MM.1S (cell line): ENCODE measurements at places on chromosomes 11 and 22.

- peak; percentile 78 for DNase-seq
Measured at GRCh38 chr11:16001899-16002426, 354.4 kb downstream of the SOX6 start.

- no peak for DNase-seq
Measured at GRCh38 chr22:48941903-48942575, 885.6 kb downstream of the BRD1 start.

- DNase-seq: peak; percentile 49
Measured at GRCh38 chr11:72831521-72832300, 17.5 kb downstream of the ATG16L2 start.

DNA sequence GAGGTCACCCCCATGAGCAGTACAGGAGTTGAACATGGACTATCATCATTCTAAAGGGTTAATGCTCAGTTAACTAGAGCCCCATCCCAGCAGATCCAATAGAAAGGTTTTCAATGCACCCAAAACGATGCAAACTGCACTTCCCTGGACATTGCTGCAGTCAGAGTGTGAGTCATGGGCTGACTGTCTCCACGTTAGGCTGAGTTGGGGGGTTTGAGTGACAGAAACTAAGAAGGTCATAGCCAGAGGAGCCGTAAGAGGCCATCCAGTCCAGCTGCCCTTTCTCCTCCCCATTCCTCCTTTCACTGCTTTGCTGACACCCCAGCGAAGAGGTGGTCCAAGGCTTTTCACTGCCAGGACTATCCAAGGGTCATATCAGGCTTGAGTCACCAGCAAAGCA is 10.5 kb upstream of the OR2AT4 start:
- DNase-seq: no peak

DNA sequence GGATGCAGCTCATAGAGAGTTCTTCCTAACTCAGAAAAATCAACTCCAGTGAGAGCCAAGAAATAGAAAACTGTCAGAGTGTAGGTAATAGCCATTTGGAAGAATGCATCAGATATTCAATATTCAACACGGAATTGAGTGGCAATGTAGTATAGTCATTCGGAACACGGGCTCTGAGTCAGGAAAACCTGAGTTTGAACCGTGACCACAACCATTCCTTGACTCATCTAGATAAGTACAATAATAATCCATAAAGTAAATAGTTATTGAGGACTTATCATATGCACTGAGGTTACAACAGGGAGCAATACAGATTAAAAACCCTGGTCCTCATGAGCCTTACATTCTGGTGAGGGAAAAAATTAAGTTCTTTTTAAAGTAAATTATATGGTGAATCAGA is 62.6 kb upstream of the PHF21A start:
- no peak for DNase-seq

GRCh38 chr11:11970556-11970955 is 37.9 kb downstream of the DKK3 start:
- no peak for DNase-seq

DNA sequence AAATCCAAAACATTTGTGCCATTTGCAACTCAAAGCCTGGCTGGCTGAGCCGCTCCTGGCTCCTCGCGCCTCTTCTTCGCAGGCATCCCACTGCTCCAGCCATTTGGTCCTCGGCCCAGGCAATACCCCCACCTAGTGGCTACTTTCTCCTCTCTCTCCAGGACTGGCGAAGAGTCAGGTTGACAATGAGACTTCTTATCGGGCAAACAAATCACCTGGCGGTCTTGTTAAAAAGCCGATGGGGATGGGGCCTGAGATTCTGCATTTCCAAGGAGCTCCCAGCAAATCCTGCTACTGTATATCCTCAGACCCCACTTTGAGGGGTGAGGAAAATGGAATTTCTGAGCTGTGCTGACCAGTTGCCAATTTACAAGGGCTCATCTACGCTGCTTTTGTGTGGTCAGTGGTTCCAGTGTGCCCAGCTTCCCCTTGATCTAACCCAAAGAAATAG is 89.0 kb downstream of the ISX start:
- DNase-seq: peak; percentile 30

GRCh38 chr11:79121351-79121750 is 319.5 kb downstream of the TENM4 start:
- DNase-seq: no peak

- DNase-seq: no peak
Measured at GRCh38 chr11:83115551-83115950, 41.4 kb upstream of the PCF11 start.

- DNase-seq: peak; percentile 68
Measured at GRCh38 chr11:65180877-65181568, 705 bp upstream of the CAPN1 start.

DNA sequence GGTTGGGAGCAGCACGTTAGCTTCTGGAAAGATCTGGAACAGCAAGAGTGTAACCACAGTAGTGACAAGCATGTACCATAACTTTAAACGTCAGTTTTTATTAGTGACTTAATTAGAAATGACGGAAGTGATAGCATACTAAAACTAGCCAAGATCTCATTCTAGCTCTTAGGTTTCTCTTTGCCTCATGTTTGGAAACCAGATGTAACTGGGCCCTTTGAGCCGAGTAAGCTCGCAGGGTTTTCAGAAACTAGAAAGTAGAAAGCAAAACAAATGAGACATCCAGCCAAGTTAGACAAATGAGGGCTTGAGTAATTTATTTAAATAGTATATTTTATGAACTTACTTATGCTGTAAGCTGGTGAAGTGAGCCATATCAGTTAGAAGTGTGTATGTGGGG is 40.2 kb upstream of the SLC5A12 start:
- peak; percentile 63 for DNase-seq

DNA sequence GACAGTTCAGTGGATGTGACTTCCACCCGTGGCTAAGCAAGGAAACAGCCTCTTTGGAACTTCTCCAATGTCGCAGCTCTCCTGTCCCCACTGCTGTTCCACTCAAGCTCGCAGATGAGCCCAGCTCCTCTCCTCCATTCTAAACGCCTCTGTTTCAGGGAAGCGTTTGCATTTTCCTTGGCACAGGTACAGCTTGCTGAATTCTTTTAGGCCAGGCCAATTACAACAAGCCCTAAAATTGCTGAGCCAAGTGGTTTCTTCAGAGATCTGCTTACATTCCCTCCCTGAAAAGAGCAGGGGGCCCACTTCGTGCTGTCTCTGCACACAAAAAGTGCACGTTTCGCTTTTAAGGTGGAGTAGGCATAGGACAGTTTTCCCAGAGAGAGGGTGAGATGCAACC is 91.5 kb upstream of the BLID start:
- DNase-seq: no peak

GRCh38 chr22:32473388-32473952 is 1.1 kb upstream of the FBXO7 start:
- DNase-seq: peak; percentile 73

DNA sequence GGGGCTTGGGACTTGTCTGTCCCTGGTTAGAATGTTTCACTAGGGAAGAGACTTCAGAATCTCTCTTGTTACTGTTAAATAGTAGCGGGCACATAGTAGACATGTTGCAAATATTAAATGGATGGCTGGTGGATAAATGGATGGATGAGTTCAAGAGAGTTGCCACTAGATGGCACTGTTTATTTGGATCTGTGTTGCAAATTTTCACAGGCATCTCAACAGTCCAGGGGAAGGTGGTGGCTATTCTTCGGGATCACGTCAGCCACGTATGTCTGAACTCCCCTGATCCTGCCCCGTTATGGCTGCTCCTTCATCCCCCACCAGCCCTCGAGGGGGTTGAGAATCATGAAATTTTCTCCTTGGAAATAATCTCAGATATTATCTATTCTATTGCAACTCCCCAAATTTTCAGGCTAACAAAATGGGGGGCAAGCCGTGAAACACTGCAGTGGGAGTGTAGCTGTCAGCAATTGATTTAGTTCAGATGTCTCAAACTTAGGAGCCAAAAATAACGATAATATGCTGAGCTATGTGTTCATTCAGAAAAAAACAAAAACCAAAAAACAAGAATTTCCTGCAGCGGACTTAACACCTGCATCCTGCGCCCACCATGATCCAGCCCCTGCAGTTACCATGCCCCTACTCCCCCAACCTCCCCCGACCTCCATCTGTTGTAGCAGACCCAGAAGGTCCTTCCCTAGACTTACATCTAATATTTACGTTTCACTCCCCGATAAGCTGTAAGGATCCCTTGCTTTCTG is 29.1 kb upstream of the BIRC3 start:
- peak; percentile 71 for DNase-seq

GRCh38 chr11:19559746-19560145 is 152.9 kb upstream of the NAV2 start:
- DNase-seq: no peak

GRCh38 chr22:42786606-42787356 is 66.1 kb upstream of the A4GALT start:
- DNase-seq: no peak

DNA sequence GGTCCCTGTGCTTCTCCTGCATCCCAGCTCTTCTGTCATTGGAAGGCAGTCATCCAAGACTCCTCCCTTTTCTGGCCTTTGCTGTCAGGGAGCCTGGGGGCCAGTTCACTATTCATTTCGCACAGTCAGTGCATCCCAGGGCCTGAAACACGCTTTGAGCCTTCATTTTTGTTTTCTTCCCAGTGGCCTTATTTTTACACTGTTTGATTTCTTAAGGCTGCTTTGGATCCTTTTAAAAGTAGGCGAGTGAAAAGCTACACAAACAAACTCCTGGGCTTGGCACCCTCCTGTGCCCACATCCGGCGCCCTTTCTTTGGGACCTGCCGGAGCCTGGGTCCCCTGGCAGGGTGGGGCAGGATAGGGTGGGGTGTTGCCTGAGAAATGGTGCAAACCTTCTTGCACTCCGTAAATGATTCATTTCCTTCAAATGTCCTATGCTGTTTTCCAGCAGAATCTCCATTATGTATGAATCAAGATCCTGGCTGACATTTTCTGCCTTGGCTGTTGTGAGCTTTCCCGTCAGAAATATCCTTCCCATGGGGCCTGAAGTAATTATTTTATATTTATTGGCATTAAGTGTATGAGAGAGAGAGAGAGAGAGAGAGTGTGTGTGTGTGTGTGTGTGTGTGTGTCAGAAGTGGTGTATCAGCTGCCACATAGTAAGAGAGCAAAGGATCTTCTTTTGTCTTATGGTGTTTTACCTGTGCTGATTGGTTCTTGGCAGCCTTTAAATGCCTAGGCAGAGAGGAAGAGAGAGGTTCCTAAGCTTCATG is 45.6 kb downstream of the BCR start:
- no peak for DNase-seq

- DNase-seq: no peak
Measured at GRCh38 chr11:79342236-79342635, 98.6 kb downstream of the TENM4 start.

DNA sequence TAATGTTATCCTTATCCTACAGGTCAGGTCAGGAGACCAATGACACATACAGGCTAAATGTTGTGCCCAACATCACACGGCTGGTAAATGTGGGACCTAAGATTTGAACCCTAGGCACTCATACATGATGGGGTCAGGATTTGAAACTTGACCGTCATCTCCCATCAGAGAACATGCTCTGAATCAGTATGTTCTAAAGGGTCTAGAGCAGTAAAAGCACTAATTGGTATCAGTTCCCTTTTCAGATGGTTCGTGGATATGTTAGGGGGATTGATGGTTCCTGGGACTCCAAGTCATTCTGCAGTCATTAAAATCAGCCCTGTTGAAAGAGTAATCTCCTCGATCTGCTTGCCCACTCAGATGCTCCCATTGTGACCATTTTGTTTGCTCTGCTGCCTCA is 65.5 kb downstream of the BMAL1 start:
- DNase-seq: no peak

DNA sequence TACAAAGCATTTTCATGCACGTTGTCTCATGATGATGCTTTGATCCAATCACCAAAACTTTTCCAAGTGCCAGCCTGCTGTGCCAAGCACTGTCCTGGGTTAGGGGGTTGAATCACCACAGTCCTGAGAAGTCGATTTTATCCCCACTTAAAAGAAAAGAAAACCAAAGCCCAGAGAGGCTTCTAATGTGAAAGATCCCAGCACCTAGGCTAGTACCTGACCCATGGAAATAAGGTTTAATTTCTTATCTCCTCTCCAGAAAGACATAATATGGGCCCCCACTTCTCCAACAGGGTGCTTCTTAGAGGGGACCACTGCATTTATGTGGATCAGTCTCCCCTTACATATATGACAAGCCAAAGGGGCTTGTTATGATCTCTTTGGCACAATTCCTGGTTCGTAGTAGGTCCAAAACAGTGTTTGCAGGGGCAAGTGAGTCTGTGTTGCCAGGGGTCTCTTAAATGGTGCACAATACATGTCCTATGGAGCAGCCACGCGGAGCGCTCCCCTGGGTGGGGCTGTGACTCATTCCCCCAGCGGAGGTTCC is 1.9 kb upstream of the BCL9L start:
- no peak for DNase-seq

GRCh38 chr22:41247703-41248102 is 7.0 kb upstream of the CHADL start:
- no peak for DNase-seq

- no peak for DNase-seq
Measured at GRCh38 chr11:117299351-117300282, 8.5 kb downstream of the BACE1-AS start.
